ENCODE measurements at places on chromosomes 7 and 10.

DNA sequence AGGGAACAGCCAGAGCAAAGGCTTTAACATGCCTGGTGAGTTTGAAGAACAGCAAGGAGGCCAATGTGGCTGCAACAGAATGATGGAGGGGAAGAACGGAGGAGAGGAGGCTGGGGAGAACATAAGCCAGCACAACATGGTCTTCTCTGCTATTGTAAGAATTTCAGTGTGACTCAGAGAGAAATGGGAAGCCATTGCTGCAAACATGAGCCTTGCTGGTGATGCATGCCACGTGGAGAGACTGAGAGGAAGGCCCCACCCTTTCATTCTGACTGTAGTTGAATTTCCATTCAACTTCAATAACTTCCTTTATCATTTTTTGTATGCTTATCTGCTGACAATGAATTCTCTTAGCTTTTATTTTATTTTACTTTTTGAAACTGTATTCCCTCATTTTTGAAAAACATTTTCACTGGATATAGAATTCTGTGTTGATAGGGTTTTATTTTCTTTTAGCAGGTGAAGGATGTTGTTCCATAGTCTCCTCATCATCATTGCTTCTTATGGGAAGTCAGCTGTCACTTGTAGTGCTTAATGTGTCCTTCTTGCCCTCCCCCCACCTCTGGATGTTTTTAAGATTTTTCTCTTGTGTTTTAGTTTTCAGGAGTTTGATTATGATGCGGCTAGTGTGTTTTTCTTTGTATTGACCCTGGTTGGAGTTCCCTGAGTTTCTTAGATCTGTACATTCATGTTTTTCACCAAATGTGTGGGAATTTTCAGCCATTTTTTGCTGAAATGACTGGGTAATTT, 46.4 kb upstream of the LEP start:
- DNase-seq, result no peak

GRCh38 chr7:63900394-63901203, 98.0 kb upstream of the ZNF722 start:
- peak; percentile 90 for DNase-seq

DNA sequence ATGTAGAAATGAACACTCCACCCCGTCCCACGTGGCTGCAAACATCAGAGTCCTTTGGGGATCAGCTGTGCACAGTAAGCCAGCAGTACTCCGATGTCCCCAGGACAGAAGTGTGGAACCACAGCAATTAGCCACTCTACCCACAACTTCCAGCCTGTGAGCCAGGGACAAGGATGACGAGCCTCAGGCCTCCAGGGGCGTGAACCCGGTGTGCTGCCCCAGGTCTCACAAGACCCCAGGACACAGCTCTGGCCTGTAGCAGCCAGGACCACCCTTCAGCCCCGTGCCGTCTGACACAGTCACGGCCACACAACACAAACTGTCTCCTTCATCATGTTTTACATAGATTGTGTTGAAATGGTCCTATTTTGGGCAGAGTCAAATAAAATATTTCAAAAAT, 113.0 kb upstream of the DIP2C start:
- no peak for DNase-seq

- no peak for DNase-seq
These were observed 41.3 kb downstream of the WDR37 start for GRCh38 chr10:1097436-1097835.

DNA sequence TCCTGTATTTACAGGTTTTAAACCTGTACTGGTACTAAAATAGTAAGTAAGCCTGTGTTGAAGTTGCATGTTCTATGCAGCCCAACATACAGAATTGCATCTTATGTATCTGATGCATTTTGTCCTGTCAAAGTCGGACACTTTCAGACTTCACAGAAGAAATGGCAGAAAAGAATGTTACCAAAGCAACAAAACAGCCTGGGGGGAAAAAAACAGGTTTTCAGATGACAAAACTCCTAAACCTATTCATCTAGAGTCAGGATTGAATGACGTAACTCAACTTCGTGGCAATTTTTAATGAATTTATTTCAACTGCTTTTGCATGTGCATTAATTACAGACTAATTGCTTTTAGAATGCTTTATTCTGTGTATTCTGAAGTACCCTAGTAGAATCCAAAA, 28.4 kb downstream of the CYTH3 start:
- DNase-seq, result no peak

DNA sequence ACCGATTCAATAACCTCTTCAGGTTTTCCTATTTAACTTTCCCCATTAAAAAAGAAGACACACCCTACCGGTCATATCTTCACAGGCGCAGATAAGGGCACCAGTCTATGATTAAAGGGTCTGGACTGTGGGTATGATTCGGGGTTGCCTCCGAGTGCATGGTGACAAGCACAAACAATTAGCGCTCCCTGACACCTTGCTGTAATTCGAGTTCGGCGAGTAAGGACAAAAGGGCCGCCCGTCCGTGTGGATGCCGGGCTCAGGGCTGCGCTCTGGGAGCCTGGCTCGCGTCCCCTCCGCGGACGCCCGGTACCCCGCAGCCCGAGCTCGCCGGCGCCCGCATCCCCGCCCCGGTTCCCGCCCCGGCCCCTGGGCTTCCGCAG, 111.9 kb upstream of the RHEB start:
- DNase-seq, result no peak

GRCh38 chr10:93766918-93767317, 9.2 kb downstream of the LGI1 start:
- no peak for DNase-seq

DNA sequence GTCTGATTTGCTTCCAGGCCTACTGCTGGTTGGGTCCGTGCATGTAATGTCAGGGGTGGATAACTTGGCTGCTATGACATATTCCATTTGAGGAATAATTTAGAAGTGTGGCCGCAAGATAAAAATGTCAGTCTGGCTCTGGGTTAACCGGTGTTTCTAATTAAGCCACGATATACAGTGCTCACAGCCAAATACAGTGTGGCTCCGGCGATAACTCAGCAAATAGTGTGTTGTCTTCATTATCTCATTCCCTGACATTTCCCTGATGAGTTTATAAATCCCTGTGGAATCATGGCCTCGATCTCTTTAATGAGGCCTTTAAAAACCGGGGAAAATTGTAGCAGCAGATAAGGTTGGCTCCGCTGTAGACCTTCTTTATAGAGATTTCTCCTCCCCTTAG, 1125.0 kb downstream of the TYW1 start:
- no peak for DNase-seq

GRCh38 chr7:25669281-25669781, 441.0 kb upstream of the NPVF start:
- no peak for DNase-seq

DNA sequence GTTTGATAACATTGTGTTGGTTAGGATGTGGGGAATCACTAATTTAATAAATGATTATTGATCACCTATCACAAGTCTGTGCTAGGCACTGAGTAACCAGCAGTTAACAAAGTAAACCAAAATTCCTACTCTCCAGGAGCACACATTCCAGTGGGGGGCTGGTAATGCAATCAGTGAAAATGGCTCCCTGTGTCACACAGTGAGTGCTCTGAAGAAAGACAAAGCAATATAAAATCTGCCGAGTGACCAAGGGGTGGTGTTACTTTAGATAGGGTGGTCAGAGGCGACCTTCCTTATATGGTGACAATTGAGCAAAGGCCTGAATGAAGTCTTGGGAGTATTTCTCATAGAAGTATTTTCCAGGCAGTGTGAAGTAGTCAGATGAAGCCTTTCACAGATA, 13.6 kb upstream of the SMC3 start:
- no peak for DNase-seq

DNA sequence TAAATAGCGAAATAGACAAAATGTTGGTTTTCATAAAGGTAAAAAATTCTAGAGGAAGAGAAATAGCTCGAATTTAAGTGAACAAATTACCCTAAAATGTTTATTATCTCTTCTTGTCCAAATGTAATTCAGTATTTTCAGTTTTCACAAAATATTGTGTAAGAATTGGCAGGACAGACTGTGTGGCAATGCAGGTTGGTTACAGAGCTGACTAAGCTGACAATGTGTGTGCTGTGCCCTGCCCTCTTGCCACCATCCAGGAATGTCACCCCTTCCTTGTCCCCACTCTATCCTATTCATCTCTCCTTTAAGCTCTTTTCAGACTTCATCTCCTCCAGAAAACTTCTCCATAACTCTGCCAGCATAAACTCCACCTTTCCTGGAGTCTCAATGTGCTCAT, 46.1 kb downstream of the COL28A1 start:
- no peak for DNase-seq

DNA sequence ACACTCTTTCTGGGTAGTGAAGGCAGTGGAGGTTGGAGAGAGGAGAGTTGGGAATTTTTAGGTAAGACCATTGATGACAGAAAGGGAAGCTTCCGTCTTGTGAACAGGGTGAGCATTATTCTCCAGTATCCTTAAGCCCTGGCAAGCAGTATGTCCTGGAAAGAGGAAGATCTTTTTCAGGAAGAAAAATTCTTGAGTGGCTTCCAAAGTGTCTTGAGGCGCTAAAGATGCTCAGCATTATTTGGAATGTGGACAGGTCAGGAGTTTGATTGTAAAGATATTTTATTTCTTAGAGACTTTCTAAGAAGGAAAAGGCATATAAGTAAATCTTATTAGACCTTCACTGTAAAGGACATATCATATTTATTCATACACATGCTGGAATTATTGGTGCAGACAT, 54.3 kb downstream of the ABCC2 start:
- no peak for DNase-seq

DNA sequence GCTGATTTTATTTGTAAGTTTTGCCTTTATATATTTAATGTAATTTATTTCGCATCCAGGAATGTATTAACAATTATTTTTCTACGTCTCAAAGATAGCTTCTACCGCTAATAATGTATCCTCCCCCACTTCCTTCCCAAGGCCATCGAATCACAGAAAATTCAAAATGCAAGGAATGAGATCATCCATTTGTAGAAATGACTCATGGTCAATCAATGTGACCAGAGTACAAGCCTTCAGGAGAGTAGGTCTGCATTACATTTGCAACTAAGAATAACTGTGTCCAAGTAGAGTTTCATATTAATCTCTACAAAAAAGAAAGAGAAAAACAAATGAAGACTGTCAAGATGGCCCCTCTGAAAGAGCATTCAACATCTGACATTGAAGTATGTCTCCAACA, 205.9 kb upstream of the PHF14 start:
- no peak for DNase-seq

DNA sequence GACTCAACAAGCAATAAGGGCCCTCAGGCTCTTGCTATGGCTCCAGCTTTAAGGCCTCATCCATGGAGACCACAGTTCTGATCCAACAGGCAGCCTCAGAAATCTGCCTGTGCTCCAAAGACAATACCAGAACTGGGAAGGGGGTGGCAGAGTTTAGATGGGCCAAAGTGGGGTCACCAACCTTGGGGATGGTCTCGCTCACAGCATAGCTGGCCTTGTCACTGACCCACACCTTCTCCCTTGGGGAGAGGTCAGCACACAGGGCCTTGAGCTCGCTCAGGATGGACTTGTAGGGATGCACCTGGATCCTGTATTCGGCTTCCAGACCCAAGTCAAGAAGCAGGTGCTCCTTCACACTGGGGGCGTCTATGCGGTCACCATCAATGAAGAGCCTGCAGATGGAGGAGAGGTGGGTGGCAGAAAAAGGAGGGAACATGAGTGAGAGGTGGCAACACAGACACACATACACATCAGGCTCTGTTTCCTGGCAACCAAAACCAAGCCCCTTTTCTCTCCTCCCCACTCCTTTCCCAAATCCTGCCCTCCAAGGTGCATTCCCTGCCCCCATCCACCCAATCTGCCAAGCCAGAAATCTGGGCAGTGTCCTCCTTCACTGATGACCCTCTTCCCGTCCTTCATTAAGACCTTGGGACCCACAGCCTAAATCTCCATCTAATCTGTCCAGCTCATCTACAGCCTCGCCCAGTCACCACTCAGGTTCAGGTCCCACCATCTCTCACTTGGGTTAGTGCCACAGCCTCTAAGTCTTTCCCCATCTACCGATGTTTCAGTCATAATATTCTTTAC, 40.9 kb downstream of the XPNPEP1 start:
- no peak for DNase-seq

GRCh38 chr7:50791363-50791937, 8.8 kb upstream of the GRB10 start:
- no peak for DNase-seq

DNA sequence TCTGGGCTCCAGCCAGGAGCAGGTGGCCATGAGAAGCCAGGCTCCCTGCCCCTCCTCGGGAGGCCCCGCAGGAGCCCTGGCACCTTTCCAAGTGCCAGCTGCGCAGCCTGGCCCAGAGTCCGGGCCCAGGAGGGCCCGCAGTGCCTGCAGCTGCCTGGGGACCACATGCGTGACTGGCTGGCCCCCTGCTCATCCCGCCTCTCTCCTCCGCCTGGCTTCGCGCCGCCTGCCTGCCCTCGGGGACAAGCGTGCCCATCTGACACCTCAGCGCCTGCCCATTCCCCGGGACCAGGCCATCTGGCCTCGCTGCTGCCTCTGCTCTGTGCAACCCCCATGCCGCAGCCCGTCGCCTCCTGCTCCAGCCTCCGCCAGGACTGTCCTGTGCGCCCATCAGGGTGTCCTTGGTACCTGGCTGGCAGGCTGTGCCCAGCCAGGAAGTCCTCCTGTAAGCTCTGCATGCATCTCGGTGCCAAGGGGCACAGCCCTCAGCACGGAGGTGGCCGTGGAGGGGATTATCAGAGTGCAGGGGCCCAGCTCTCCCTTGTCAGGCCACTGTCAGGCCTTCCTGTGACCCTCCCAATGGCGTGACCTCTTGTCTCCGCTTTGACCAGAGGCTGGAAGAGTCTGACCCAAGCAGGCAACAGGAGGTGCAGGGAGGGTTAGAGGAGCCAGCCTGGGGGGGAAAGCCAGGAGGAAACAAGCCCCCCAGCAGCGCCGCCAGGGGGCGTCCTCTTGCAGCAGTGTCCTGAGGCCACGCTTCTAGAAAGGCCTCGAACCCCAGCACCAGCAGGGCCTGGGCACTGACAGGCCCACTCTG, 50.5 kb downstream of the TMEM209 start:
- no peak for DNase-seq

GRCh38 chr10:24430591-24430990, 221.7 kb downstream of the KIAA1217 start:
- DNase-seq, result no peak

- no peak for DNase-seq
These were observed 24.7 kb upstream of the MET start for GRCh38 chr7:116647290-116647689.

GRCh38 chr10:114577133-114577532, 80.9 kb downstream of the ABLIM1 start:
- no peak for DNase-seq

GRCh38 chr10:67402620-67403019, 293.4 kb downstream of the CTNNA3 start:
- no peak for DNase-seq

Measured in activated naive CD8-positive, alpha-beta T cell treated with anti-CD3 and anti-CD28 coated beads for 36 hours (primary cell).